ENCODE measurements at places on chromosomes 2 and 18. TPM values are rescaled to one million over a fixed set of nuclear protein-coding genes. Genes with fewer than 3 reads are reported as not detected.

GRCh38 chr2:191691898-191692297 lies 14.0 kb downstream of the NABP1 start:
- no peak for DNase-seq

GRCh38 chr2:17373741-17374140 lies 144.5 kb downstream of the RAD51AP2 start:
- no peak for DNase-seq

Gene RIT2
- not detected for polyA plus RNA-seq

DNA sequence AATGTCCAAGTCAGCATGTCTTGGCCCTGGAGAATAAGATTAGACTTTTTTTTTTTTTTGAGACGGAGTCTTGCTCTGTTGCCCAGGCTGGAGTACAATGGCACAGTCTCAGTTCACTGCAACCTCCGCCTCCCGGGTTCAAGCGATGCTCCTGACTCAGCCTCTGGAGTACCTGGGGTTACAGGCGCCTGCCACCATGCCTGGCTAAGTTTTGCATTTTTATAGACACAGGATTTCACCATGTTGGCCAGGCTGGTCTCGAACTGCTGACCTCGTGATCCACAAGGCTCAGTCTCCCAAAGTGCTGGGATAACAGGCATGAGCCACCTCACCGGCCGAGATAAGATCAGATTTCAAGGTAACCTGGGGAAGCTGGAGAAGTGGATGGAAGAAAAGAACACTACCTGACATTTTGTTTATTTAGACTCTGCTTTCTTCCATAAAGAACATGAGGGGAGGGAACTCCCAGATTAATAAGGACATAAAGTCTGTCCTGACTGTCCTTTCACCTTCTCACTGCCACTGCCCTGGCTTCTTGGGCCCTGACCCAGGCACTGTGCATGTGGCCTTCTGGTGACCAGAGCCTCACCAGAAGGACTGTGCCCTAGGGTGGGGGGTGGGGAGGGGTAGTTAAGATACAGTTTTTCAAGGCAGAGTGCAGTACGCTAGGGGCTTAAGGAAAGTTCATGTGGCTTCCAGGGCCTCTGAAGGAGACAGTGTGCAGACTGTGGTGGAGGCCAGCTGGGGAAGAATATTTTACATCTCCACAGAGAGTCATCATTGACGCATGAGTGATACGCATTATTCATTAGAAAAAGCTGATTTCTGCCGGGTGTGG lies 4.8 kb upstream of the IMPA2 start:
- no peak for DNase-seq

- no peak for DNase-seq
Observed at GRCh38 chr18:36580266-36580665, 248.5 kb downstream of the TPGS2 start.

- DNase-seq: no peak
Observed at GRCh38 chr18:65751155-65752085, 608 bp downstream of the CDH7 start.

DNA sequence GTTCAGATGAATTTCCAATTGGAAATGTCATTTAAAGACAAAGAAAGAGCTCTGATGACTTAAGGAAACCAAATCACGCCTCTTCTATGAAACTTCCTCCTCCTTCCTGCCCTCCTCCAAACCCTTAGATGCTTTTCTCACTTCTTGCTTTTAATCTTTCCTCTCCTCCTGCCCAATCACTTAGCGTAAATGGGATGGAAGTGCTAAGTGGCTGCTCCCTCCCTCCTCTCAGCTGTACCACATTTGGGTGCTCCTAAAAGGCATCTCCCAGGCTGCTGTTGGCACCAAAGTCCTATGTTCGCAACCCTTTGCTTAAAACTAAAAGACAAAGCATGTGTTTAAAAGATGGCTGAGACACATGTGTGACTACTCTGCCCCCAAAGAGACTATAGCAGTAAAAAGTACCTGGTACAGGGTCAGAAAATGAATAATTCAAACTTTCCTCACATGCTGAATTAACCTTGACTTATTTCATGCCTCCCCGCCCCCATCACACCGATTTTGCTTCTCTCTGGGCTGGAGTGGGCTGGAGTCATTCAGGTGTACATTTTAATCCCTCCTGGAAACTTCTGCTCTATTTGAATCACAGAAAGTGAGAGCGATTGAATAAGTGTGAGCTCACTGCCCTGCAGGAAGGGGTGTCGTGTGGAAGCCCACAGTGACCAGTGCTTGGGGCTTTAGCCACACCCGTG lies 59.2 kb upstream of the KLF7 start:
- DNase-seq: no peak

Gene IL1RL1
- polyA plus RNA-seq: 0.53 TPM

- DNase-seq: no peak
Observed at GRCh38 chr2:30147196-30147714, 448 bp downstream of the YPEL5 start.

GRCh38 chr2:88826399-88826798 lies 134.9 kb downstream of the RPIA start:
- DNase-seq: no peak

DNA sequence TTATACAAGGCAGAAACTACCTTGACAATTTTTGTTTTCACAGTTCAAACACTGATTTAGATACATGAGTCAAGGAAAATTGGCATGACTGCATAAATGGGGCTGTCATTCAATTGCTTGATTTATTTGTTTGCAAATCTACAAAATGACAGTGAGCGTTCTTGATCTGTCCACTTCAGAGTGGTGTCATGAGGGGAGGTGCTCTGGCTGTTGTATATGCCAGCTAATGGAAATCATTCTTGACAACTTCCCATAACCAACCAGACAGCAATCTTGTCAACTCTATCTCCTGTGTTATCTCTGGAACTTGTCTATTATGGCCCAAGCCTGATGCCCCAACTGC lies 120.6 kb upstream of the UGP2 start:
- DNase-seq: no peak

DNA sequence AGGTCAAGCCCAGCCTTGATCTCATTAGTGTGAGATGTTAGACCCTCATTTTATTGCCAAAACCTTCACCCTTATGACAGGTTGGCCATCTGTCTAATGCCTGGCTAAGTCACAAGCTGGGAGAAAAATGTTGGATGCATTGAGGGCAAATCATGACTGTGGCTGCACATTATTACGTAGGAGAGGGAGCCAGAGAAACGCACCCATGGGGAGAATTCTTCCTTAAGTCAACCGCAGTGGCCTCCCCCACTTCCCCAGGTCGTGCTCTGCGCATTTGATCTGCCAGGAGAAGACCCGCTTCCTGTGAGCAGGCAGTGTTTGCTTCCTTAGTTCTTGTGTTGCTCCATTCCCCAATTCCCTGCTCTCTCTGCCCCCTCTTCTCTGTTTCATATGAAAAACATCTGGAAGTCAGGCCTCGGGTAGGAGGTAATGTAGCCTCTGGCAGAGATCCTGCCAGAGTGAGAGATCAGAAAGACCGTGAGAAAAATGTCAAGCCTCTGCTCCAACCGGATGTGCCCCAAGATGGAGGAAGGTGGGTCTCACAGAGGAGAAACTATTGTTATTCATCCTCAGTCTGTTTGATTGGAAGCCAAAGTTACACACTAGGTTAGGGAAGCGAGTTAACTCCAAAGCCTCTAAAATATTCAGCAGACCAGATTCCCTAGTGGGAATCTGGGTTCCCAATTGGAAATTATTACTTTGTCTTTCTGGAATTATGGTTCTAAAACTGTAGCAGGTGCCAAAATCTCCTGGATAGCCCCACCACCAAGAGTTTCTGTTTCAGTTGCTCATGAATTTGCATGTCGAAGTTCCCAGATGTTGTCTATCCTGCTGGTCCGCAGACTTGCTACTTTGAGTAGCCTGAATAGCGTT lies 144.3 kb upstream of the PELI1 start:
- no peak for DNase-seq

DNA sequence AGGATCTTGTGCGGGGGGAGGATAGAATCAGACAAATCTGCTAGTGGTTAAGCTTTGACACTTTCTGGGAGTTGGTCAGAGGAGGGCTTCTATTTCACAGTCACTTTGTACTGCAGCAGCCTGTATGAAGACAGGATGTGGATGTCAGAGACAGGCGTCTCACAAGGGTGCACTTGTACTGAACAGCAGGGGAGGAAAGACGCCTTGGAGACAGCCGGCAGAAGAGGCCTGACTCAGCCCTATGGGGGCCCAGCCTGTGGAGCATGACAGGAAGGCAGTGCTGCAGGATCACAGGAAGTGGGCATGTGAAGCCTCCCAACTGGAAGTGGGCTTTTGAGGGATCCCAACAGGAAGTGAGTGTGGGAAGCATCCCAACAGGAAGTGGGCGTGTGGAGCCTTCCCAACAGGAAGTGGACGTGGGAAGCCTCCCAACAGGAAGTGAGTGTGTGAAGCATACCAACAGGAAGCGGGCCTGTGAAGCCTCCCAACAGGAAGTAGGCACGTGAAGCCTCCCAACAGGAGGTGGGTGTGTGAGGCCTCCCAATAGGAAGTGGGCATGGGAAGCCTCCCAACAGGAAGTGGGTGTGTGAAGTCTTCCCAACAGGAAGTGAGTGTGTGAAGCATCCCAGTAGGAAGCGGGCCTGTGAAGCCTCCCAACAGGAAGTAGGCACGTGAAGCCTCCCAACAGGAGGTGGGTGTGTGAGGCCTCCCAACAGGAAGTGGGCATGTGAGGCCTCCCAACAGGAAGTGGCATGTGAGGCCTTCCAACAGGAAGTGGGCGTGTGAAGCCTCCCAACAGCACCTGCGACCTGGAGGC lies 212.3 kb downstream of the SNTG2 start:
- no peak for DNase-seq

- no peak for DNase-seq
Observed at GRCh38 chr18:27954226-27954625, 222.7 kb downstream of the CDH2 start.

DNA sequence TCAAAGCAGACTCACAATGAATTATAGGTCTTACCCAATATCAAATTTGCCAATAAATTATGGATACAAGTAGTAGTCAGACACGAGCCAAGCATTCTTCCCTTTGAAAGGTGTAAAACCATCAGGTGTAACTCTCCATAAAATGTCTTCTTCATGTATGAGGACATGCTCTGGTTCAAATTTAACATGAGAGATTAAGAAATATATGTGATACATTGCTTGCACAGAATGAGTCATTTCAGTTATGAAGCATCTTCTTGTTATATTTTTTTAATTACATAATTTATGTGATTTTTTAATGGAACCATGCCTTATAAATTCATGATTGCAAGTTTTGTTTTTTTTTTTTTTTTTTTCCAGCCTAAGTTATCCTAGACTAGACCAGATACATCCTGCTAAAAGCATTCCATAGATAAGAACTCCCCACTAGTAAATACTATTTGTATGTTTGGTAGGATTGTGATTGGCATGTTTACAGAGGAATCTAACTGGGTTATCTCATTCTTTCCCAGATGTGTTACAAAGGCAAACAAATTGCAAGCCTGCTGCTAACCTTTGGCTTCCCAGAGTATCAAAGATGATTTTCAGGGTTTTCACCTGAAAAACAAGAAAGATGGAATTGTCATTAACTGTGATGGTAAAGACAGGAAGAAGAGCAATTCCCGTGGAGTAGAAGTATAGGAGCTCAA lies 621.9 kb downstream of the XIRP2 start:
- DNase-seq: no peak

Gene TXNDC2
- polyA plus RNA-seq: 0.12 TPM

Gene FAM228B
- polyA plus RNA-seq: 18.8 TPM

Gene SIX3
- polyA plus RNA-seq: not detected

GRCh38 chr18:44802508-44802907 lies 121.8 kb downstream of the SETBP1 start:
- no peak for DNase-seq

Gene RGPD8
- polyA plus RNA-seq: 3.0 TPM

DNA sequence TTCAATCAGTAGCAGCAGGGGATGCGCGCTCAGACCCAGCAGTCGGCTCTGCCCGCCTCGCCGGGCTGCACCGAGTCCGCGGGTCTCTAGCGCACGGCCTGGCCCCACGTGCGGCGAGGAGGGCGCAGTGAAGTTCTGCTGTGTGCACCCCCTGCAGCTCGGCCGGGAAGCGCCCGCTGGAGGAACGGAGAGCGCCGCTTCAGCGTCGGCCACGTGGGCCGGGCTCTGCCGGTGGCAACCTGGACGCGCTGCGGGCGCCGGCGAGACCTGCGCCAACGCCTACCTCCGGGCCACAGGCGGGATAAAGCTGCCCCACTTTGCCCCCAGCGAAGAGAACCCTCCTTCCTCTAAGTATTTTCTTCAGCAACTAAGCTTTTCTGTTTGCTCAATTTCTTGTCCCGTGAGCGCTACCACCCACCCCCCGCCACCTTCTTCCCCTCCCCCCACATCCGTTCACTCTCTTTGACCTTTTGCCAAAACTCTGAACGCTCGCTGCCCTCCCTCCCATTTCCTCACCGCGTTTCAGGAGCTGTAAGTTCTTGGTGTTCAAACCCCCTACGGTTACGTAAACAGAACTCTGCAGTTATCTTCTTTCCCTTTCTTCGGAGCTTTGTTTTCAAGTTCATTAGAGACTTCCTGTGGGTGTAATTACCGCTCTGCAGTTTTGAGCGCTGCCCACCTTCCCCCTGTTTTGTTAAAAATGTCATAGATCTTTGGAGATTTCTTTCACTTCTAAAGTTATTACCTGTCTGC lies 42.6 kb upstream of the EDAR start:
- peak; percentile 46 for DNase-seq

GRCh38 chr2:95353613-95354468 lies 48.7 kb upstream of the FAHD2A start:
- DNase-seq: no peak

Gene RAB27B
- 0.56 TPM for polyA plus RNA-seq

Gene HADHB
- 161 TPM for polyA plus RNA-seq

GRCh38 chr2:157441072-157441454 lies 2.8 kb downstream of the CYTIP start:
- DNase-seq: no peak

Gene CNGA3
- polyA plus RNA-seq: not detected

DNA sequence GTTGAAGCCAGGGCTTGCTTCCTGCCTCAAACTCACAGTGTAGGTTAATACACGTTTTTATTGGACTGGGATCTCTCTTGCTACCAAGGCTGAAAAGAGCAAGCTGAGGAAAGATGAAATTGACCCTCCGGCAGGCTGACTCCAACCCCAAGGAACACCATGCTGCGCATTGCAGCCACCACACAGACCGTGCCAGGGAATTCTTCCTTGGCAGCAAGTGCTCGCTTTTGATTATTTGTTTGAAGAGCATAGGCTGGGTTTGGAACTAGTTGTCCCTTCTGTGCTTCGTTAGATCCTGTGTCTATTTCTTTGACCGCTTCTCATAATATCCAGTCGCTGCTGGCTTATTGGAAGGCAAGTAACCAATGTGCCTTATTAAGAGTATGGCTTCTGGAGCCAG lies 34.4 kb upstream of the DARS1 start:
- DNase-seq: no peak

DNA sequence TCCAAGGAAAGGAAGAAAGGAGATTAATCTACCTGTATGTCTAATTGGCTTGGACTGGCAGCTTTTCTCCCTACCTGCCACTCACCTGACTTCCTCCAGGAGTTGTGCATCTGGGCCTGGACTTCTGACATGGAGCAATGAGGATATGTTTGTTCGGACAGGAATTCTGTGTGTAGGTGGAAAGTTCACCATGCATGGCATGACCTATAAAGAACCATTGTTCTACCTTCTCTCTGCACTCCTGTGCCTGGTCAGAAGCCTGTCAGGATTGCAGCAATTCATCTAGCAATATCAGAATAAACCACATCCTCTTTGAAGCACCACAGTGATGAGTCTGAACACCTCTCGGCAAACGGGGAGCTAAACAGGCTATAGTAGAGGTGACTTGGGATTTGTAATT lies 20.8 kb downstream of the CCDC85A start:
- no peak for DNase-seq

Gene RGPD5
- 31.7 TPM for polyA plus RNA-seq

Gene ERLEC1
- polyA plus RNA-seq: 88.1 TPM

Gene MOGAT1
- not detected for polyA plus RNA-seq

Gene IL36G
- 0.39 TPM for polyA plus RNA-seq

Gene NCKAP5
- polyA plus RNA-seq: 6.2 TPM

Gene SGPP2
- 2.5 TPM for polyA plus RNA-seq

Gene CRYBA2
- not detected for polyA plus RNA-seq

Gene PLEKHH2
- 24.7 TPM for polyA plus RNA-seq

All from left renal pelvis (tissue), 4 donors.